Activated CD4-positive, alpha-beta memory T cell treated with anti-CD3 and anti-CD28 coated beads for 36 hours (primary cell): ENCODE measurements at places on chromosomes 3 and 15. TPM values are rescaled to one million over a fixed set of nuclear protein-coding genes. Genes with fewer than 3 reads are reported as not detected.

SLC27A2 gene
- total RNA-seq = 24.3 TPM

CTXN2 gene
- not detected for total RNA-seq

GRCh38 chr15:97678656-97679055 is 281.8 kb upstream of the ARRDC4 start:
- no peak for DNase-seq

DNA sequence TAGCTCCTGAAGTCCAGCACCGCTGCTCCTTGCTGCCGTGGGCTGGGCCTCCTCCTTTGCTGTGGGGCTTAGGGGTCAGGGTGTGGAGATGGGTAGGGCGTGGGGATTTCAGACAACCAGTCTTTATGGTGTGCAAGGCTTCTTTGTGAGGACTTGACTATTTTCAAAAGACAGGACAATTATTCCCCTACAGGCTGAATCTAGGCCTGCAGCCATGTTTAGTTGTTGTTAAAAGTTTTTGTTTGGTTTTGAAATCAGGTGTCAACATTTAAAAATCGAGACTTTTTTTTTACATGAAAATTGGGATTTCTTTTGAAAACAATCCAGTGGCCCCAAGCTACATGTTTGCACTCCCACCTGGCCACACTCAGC is 10.6 kb downstream of the RPL32 start:
- DNase-seq = no peak

GRCh38 chr3:196931157-196931556 is 11.2 kb downstream of the NCBP2 start:
- DNase-seq = no peak

- no peak for DNase-seq
Observed at GRCh38 chr3:123310741-123311140, 109.0 kb downstream of the SEC22A start.
